ENCODE measurements at places on chromosomes 4 and X.

DNA sequence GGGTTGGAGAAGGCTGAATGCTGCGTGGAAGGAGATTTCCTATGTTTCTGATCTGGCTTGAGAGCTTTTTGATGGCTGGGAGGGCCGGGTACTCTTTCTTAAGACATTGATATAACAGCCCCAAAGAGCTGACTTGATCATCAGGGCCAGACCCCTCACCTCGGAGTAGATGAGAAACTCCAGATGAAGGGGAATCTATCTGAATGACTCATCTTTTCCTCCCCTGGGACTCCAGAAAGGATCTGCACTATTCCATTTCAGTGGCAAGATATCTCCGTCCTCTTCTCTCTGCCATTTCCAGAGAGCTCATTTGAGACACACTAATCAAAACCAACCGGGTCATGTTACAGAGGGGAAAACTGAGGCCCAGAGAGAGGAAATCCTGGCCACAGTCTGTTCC, 92.9 kb upstream of the MSX1 start:
- DNase-seq: no peak

GRCh38 chrX:13428053-13428786, 108.4 kb upstream of the ATXN3L start:
- no peak for DNase-seq

DNA sequence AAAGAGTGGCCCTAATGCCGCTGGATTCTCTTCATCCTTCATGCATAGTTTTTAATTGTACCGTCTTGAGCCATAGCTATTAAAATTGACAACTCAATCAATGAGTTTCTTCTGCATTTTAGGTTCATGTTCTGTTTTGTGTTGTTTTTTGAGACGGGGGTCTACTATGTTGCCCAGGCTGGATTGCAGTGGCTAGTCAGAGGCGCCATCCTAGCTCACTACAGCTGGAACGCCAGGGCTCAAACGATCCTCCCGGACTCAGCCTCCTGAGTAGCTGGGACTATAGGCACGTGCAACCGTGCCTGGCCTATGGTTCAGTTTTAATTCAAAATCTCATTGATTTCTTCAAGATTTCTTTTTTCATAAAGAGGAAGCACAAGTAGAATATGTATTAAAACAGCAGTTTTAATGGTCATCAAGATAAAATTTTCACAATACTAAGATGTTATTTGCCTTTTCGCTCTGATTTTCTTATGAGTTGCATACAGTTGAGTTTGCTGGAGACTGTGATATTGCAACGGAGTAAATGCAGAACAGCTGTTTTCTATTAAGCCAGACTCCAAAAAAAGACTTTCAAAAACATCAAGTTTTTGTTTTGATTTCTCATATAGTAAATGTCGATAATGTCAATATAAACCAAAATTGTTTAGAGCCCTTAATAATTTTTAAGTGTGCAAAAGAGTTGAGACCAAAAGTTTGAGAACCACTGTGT, 1.1 kb upstream of the STX18 start:
- DNase-seq: no peak

GRCh38 chrX:96590403-96590802, 94.2 kb upstream of the DIAPH2 start:
- DNase-seq: no peak

- no peak for DNase-seq
Measured at GRCh38 chrX:46953137-46953527, 40.9 kb downstream of the JADE3 start.

DNA sequence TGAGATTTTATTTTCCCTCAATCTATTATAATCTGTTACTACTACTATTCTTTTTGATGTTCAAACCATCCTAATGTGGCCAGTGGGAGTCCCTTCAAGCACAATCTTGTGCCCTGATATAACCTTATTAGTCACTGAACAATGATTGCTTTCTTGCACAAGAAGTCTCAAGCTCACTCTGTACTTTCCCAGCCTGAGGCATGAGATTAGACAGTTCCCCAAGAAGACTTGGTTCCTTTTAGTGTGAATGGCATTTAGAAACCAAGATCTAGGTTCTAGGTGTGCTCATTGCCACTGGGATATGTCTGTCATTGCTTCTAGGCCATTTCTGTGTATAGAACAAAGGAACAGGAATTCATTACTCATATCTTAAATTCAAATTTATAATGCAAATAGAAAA, 28.0 kb upstream of the RBM41 start:
- DNase-seq: no peak

- no peak for DNase-seq
Measured at GRCh38 chrX:126167560-126167959, 1.5 kb upstream of the DCAF12L2 start.

DNA sequence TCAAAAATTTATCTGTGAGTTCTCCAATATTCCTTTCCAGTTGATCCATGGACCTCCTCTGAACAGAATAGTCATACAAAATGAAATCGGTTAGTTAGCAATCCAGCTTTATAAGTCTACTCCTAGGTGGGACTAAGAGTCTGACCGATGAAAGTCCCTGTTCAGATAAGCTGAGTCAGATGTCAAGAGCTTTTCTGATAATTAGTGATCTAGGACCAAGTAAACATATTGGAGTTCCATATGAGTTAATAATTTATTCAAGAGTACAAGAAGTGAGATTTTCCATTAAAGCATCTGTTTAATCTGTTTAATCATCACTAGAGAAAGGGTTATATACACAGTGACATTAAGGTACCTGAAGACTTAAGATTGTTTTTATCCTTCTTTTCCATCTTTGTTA, 74.7 kb downstream of the UGT8 start:
- no peak for DNase-seq

DNA sequence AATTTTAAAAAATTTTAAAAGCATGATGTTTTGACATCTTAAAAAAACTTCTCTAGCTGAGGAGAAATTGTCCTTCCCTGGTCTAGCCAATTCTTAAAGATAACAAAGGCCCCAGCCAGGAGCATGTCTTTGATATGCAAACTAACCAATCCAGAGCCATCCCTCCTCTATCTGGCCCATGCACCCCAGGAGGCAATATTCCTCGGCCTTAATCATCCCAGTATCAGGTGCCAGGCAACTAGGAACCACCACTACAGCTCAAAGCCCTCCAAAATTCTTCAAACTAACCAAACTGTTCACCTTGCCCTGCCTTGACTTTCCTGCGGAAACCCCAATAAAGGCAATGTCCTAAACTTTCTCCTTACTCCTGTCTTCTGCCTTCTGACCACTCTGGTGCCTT, 97.8 kb upstream of the USP9X start:
- DNase-seq: no peak

DNA sequence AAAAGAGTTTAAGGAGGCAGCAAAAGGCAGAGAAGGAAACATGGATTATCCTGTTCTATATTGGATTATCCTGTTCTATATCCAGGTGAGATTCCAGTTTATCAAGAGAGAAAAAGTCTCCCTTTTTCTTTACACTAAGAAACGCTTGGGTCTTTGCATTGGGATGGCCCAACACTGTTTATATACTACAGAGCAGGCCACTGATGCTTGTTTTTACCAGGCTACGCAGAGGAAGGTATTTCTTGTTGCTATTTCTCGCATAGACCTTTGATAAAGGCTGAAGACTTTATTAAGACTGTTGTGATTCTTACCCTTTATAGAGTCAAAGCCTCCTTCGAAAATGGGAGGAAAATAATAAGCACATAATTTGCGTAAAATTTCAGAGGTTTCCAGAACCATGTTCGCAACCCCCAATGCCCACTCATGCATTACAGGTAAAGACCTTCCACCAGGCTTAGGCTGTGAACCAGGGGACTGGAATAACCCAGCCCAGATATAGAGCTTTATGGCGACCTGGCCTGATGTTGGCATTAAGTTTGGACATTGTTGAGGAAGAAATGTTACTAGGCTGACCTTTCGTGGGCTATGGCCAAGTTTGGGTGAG, 218.3 kb downstream of the PTTG2 start:
- no peak for DNase-seq

- DNase-seq: no peak
Measured at GRCh38 chrX:55546956-55547355, 57.3 kb upstream of the USP51 start.

GRCh38 chr4:59258002-59258401, 1942.1 kb upstream of the ADGRL3 start:
- DNase-seq: no peak

GRCh38 chrX:154132366-154132765, 11.7 kb upstream of the OPN1LW start:
- no peak for DNase-seq

DNA sequence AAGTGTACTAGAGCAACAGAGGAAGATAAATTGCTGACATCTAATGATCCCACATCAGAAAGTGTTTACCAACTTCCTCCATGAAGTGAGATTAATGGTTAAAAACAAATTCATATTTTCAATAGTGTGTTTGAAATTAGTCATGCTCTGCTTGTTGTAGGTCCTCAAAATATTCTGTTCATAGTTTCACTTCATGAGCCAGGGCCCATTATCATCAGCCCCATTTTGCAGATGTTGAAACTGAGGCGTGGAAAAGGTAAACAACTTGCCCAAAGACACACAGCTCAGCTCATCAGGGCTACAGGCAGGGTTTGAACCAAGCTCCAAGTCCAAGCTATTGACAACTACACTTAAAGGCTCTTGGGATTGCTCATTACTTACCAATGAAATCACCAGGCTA, 103.5 kb upstream of the PPARGC1A start:
- no peak for DNase-seq

DNA sequence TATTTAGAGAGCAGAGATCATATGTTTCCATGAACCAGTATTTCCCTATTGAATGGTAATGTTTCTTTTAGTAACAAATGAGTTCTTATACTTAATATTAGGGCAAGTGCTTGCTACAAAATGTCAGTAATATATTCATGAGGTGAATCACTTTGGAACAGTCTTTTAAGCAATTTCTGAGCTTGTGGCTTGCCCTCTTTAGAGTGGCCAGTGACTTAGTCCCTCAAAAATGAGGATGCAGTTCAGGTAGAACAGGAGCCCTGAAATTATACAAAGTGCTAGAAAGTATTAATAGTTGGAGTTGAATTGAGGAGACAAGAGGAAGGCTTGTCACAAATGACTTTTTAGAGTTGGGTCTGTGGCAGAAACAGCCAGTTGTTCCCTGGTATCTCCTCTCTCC, 53.4 kb upstream of the PITX2 start:
- DNase-seq: no peak

DNA sequence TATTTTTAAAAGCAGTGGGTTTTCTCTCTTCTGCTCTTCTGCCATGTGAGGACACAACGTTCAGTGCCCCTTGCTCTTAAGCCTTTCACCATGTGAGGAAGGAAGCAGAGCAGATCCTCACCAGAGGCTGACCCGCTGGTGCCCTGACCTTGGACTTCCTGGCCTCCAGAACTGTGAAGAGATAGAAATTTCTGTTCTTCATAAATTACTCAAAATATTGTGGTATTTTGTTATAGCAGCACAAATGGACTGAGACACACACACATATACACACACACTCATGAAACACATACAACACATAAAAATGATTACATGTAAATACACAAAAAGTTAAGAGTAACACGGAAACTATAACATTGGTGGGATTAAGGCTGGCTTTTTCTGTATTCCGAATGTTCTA, 244.8 kb upstream of the NOCT start:
- DNase-seq: no peak

DNA sequence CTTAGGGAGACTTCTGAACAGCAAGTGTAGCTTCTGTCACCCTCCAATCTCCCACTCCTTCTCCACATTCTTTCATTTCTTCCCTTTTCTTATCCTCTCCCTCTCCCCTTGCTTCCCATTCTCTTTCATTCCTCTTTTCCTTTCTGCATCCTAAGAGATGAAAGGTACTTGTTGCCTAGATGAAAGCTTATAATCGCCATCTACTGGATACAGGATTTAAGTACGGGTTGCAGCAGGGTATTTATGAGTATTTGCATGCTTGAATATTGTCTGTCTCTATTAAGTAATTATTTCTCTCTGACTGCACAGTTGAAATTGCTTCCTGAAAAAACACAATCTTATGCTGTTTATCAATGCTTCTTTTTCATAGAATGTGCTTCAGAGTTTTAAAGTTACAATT, 174.0 kb upstream of the TENT5D start:
- DNase-seq: no peak

Data from CD4-positive, alpha-beta T cell treated with Interleukin-10 for 1 hour (primary cell).